ENCODE measurements at places on chromosomes 5 and 9.

GRCh38 chr9:38182321-38182720 lies 113.3 kb upstream of the SHB start:
- DNase-seq, result no peak

DNA sequence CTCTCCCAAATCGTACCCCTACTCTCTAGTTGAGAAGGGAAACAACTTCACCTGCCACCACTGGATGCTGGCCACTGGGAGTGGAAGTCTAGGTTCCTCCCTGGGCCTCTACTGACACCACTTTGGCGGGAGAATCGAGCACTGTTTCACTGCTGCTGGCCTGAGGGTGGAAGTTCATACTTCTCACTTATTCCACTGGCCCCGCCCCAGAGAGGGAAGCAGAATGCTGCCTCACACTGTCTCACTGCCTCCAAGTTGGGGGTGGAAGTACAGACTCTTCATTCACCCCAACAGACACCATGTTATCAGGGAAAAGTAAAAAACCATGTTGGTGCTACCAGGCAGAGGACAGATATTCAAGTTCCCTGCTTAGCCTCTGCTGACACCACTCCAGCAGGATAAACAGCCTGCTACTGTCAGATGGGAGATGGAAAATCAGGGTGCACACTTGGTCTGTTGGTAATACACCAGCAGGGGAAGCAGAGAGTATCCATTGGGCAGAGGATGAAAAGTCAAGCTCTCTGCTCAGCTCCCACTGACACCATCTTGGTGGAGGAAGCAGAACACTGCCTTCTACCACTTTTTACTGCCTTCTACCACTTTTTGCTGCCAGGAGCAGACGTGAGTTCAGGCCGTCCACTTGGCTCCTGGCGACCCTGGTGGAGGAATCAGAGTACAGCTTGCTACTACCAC lies 159.4 kb downstream of the SIL1 start:
- no peak for DNase-seq

- DNase-seq, result no peak
These were observed 84.3 kb upstream of the SLC1A3 start for GRCh38 chr5:36521838-36522745.

DNA sequence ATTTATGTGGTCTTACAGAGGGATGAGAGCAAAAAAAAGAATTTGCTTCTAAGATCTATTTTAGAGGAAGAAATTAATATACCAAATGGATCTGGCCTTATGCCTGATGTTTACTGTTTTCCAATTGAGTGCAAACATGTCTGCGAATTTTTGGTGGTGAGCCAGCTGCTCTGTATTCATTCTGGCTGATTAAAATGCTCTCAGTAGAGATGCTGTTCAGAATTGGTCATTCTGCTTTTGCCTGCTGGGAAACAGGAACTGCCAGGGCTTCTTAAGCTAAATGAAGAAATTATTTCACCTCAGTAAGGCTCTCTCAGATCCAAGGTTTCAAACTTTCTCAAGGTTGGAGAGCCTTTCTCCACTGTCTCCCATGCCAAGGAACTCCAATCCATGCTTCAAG lies 132.0 kb upstream of the SV2C start:
- no peak for DNase-seq

- DNase-seq, result no peak
These were observed 1925.3 kb upstream of the ACO1 start for GRCh38 chr9:30459156-30459555.

DNA sequence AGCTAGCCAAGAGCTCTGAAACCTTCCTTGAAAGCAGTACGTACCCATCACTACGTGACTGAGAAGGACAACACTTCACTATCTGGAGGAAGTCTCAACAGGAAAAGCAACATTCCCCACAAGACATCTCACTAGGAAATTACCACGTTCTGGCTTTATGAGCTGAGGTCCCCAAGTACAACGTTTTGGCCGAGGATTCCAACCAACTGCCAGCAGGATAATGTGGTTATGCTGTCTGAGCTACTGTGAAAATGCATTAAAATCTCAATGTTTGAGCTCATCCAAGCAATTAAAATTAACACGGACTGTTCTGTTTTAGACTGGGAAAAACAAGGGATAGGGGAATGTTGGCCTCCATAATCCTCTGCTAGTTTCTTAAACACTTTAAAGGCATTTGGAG lies 16.4 kb downstream of the MED27 start:
- no peak for DNase-seq

- no peak for DNase-seq
These were observed 51.2 kb upstream of the TNFAIP8 start for GRCh38 chr5:119304439-119305211.

DNA sequence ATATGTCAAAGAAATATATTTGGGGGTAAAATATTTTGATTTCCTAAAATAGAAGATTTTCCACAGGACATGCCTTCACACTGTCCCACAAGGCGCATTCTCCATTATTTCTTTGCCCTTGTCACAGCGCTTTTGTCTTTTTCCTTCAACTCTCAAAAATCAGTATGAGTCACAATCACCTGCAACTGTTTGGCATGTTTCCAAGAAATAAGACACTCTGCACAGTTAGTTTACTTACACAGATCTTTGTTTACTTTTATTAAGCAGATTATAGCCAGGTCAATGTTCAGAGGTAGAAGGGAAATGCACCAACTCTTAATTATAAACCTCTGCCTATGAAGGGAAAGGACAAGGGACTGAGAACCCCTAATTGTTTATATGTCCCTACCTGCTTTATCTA lies 9.5 kb downstream of the CEMIP2 start:
- no peak for DNase-seq

DNA sequence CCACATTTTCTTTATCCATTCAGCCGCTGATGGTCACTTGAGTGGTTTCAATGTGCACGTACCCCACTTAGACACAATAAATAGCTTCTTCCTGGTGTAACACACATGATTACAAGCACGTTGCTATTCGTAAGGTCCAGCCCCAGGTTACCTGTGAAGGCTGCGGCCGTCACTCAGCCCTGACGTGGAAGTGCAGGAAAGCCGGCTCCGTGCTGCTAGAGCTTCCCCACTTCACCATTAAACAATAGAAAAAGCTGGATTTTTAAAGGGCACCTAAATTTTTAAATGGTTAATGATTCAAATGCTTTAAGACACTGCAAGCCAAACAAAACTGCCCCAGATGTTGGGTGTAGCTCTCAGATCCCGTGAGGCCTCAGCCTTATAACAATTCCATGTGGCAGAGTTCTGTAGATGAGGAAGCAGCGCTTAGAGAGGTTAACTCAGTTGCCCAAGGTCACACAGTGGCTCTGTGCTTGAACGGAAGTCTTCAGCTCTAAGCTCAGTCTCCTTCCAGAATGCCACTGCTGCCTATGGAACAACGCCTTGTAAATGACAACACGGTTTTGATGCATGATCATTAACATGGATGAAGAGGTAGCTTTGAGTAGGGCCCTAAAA lies 125.7 kb downstream of the COL23A1 start:
- no peak for DNase-seq

DNA sequence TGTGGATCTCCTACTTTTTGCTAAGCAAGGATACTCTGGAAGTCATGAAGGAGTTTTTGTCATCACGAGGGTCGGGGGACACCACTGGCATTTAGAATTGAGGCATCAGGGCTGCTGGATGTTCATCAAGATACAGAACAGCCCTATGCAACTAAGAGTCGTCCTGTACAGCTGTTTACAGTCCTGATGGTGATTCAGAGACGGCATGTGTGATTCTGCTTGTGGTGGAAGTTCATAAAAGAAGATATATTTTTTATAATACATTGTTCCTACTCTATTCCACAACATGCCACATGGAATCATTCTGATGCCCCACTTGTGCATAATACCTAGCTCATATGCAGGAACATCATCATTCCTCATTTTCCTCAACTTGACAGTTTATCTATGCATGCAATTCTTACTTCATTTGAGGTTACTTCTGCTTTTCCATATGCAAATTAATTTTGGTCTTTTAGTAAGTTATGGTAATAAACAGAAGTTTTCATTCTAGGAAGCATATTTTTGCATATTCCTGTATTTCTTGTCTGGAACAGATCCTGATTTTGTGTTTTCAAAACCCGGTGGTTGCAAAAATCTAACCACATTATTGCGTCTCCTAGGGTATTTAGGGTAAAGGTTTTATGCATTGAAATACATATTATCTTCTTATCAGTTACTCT lies 155.2 kb downstream of the ARHGEF28 start:
- no peak for DNase-seq

DNA sequence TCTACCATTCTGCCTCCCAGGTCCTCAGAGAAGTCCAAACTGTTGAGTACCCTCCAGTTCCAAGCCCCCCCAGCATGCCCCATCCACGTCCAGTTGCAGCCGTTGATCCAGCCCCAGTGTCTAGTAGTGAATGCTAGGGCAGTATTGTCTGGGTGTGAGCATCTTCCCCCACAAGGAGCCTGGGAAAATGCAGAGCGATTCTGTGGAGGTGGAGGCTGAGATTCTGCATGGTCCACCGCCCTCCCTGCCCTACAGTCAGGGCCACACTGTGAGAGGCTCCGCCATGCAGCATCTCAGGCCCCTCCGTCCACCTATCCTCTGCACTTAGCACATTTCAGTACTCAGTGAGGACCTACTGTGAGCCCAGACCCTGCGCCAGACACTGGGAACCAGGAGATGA lies 135.9 kb downstream of the GABBR2 start:
- DNase-seq, result no peak

- DNase-seq, result peak; percentile 87
These were observed 21.6 kb downstream of the LPCAT1 start for GRCh38 chr5:1502046-1502736.

GRCh38 chr5:73815631-73816030 lies 189.6 kb downstream of the ARHGEF28 start:
- DNase-seq, result no peak

GRCh38 chr9:73155968-73156864 lies 4.6 kb downstream of the ANXA1 start:
- no peak for DNase-seq

- DNase-seq, result no peak
These were observed 7.6 kb downstream of the GRIN1 start for GRCh38 chr9:137146527-137146918.

GRCh38 chr9:18390393-18390792 lies 83.6 kb upstream of the ADAMTSL1 start:
- no peak for DNase-seq

DNA sequence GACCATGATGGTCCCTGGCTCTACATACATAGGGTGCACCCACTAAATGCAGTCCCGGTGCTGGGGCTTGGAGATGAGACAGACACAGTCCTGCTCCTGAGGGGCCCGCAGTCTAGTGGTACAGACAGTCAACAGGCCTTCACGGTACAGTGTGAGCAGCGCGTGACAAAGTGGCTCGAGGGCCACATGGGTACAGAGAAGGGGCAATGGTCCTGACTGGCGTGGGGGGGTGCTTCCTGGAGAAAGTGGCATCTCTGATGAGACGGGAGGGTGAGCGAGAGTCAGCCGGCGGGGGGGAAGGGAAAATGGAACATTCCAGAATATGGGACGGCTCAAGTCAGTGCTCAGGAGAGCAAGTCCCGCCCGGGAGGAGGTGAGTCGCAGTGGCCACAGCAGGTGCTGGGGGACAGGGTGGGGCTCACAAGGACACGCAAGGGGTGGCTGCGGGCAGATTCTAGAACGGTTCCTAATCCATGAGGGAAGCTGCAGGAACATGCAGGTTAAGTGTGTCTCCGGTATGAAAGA lies 38.0 kb downstream of the WHRN start:
- no peak for DNase-seq

DNA sequence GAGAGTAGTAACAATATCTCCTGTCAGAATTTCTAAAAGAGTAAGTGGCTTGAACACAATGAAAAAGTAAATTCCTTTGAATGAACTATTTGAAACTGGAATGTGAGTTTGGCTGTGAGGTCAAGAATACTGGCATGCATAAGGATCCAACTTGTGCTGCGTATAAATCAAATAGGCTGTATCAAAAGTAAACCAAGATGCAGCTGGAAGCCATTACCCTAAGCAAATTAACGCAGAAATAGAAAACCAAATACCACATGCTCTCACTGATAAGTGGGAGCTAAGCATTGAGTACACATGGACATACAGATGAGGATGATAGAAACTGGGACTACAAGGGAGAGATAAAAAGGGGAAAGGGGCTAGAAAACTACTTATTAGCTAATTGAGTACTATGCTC lies 24.0 kb upstream of the SRFBP1 start:
- no peak for DNase-seq

DNA sequence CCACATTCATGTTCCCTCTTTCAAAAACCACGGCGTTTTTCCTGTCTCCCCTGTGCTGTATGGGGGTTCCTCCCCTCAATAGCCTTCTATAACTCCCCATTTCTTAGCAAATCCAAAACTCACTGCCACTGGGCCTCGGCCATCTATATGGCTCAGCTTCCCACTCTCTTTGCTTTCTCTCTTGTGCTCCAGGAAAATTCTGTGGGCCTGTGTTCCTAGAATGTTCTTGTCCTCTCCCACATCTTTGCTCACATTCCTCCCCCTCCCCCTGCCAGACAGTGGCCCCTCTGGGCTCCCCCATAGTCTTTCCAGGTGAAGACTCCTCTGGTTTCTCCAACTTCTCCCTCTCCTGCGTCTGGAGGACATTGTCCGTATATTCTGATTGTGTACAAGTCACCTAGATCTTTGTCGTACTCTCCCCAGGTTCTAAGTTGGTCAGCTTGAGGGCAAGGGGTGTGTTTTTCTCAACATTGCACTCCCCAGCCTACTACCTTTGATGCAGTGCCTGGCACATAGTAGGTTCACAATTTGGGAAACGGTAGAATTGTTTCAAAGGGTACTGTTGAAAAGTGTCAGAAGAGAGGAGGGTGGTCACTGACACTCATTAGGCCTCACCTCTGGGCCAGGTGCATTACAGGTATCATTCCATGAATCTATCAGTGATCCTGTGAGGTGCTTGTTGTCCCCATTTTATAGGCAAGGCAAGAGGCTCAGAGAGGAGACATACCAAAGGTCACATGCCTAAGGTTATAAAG lies 3.7 kb upstream of the DUSP1 start:
- no peak for DNase-seq

GRCh38 chr9:14899042-14899814 lies 11.0 kb downstream of the FREM1 start:
- no peak for DNase-seq

- no peak for DNase-seq
These were observed 52.9 kb downstream of the RASGEF1C start for GRCh38 chr5:180156141-180156540.

- no peak for DNase-seq
These were observed 145.7 kb downstream of the ACER2 start for GRCh38 chr9:19554529-19554928.

DNA sequence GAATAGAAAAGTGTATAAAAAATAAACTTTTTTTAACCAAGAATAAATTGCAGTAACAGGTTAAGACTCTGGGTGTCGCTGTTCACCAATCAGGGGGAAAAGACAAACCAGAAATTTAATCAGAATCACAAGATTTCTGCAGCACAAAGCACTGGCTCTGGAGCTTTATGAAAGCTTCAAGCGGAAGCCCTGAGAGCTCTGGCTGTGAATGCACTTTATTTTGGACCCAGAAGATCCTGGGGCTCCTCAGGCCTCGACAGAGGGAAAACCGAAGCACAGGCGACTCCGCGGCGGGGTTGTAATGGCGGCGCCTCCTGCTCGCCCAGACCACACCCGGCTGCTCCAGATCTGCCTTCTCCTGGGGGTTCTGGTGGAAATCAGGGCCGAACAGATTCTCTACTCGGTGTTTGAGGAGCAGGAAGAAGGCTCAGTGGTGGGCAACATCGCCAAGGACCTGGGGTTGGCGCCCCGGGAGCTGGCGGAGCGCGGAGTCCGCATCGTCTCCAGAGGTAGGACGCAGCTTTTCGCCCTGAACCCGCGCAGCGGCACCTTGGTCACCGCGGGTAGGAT lies at the start of gene PCDHGA4:
Gene PCDHGA4, plus strand, starts transcription at position 122 of the 570 bp plus-strand sequence. Its CDS starts 87 bp downstream, at position 209.
- no peak for DNase-seq
